ENCODE measurements at places on chromosomes 6 and 20.

- DNase-seq: no peak
Observed at GRCh38 chr20:62445553-62446340, 18.4 kb upstream of the RBBP8NL start.

DNA sequence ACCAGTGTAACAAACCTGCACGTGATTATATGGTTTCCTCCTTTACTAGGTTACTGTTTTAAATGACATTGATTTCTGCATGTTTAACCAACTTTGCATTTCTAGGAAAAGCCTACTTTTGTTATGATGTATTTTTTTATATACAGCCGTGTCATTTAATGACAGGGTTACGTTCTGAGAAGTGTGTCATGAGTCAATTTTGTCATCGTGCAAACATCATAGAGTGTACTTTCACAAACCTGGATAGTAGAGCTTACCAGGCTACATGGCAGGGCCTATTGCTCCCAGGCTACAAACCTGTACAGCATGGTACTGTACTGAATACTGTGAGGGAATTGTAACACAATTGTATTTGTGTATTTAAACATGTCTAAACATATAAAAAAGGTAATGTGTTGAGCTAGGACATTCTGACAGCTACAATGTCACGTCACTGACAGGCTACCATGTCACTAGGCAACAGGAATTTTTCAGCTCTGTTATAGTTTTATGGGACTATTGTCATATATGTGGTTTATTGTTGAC, 205.3 kb downstream of the PRL start:
- DNase-seq: no peak

DNA sequence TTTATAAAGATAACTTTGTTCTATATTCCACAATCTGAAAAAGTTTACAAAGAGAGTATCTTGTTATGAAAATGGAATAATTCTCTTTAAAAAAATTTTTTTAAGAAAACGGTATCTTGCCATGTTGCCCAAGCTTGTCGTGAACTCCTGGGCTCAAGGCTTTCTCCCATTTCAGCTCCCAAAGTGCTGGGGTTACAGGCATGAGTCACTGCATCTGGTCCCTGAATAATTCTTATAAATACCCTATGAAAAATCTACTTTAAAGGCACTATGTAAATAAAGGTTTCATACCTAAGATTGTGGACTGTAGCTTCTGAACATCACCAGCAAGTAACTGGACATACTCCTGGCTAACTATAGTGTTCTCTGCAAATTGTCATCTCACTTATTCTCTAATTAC, 60.3 kb downstream of the SAMD3 start:
- DNase-seq: no peak

DNA sequence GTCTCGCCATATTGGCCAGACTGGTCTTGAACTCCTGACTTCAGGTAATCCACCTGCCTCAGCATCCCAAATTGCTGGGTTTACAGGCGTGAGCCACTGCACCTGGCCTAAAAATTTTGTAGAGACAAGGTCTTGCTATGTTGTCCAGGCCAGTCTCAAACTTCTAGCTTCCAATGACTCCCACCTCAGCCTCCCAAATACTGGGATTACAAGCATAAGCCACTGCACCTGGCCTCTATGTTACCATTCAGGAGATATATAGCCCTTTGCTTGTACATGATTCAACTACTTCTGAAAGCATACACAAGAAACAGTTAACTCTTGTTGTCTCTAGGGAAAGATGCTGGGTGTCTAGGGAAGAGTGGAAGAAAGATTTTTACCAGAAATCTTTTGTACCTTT, 19.0 kb upstream of the NCOA3 start:
- no peak for DNase-seq

DNA sequence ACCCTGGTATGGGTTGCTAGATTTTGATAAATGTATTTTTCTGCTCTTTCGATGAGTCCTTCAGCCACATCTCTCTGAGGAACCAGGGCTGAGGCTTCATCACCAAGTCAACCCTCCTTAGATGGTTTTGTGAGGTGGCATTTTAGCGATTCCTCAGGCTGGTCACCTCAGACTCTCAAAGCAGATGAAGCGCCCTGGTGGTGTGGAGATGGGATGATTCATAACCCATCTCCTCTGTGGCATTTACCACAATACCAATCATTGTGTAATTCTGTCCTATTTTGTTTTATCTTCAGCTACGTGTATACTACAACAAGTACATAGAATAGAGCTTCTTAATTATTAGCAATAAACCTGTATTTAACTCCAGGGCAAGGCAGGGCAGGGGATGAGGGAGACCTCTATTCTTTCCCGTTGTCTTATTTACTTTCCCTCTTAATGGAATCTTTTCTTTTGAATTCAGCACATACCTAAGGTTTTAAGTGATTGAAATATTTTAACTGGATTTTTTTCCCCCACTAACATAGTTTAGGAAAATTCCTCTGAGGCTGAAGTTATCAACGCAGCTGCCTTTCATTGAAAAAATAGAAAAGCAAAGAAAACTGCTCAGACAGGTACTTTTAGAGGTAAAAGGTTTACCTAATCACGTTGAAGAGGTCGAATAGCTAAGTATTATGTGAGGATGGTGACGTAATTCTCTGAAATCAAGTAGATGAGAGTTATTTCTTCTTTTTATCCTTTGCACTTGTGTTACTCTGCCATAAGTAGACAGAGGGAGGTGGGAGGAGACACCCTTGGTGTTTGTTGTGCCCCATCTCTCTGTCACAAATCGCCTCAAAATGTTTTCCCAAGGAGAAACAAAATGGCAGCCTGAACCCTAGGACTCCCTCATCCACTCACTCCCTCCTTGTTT, 57.4 kb upstream of the EDN3 start:
- DNase-seq: no peak

GRCh38 chr6:132202574-132202973, 198.7 kb downstream of the MOXD1 start:
- no peak for DNase-seq
